ENCODE measurements at places on chromosomes 3 and 15.
A peak's percentile ranks its signal among the peaks of the same experiment; 100 is the strongest.

GRCh38 chr3:131004603-131005002, 22.0 kb downstream of the ASTE1 start:
- DNase-seq = no peak

DNA sequence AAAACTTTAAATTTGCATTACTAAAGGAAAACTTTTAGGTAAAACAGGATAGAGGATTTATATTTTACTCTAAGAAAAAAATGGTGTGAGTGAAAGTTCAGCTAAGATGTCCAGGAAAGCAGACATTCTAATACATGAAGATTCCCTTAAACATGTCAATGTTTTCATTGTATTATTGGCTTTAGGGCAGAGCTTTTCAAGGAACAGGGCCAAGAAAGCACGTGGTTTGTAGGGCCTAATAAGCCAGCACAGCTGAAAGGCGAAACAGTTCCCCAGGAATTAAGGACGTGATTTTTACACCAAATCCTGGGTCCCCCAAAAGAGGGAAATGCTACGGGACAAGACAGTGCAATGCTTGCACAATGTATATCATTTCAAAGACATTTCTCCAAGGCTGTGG, 48.6 kb upstream of the MKRN3 start:
- no peak for DNase-seq

DNA sequence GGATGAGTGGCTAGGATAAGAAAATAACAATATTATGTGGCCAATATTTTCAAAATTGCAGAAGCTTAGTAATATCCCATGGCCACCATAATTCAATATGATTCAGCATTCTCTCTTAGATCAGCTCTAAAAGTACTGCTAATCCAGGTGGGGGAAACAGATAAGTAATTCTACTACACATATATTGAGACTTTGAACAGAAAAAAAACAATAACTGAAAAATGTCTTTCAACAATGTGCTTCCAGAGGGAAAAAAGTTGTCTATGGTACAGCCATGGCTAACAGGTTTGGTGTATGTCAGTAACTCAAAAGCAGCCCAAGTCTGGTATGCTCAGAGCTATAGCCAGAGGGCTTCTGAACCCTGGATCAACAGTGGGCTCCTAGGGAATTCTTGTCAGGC, 42.4 kb upstream of the PPIB start:
- no peak for DNase-seq

- no peak for DNase-seq
These were observed 36.3 kb upstream of the FBXL22 start for GRCh38 chr15:63560741-63561448.

GRCh38 chr3:12638105-12638504, 25.8 kb downstream of the RAF1 start:
- DNase-seq = no peak

DNA sequence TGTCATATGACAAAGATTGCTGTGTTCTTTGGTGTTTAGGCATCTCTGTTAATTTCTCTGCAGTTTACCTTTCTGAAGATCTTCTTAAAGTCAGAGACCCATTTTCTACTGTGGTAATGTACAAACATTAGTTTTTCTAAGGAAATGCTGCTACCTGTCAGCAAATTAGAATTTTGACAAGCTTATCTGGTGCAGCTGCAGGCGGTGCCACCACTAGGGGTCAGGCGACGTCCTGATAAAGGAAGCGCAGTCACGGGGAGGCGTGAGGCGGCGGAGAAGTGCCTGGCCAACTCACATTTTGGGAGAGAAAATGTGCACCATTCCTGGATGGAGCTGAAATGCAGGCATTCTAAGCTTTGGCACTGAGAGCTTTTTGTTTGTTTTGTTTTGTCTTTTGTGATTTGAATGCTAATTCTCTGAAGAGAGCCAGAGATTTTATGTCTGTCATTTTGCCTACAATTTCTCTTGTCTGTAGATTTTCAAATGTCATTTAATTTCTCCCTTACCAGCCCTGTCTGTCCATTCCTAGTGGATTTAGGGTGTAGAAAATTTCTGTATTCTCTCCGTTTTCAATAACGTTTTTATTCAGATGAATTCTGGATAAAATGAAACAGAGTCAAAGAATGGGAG, 24.9 kb upstream of the SIAH2 start:
- DNase-seq = peak; percentile 20

DNA sequence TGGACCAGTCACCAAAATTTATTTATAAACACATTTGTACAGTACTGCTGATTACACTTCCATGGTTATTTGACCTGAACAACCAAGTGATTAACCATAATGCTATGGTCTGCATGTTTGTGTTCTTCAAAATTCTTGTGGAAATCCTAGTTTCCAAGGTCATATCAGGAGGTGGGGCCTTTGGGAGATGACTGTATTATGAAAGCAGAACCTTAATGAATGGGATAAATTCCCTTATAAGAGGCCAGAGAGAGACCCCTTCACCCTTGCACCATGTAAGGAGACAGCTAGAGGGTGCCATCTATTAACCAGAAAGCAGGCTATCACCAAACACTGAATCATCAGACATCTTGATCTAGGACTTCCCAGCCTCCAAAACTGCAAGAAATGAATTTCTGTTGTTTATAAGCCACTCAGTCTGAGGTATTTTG, 1.9 kb downstream of the SCAPER start:
- no peak for DNase-seq

DNA sequence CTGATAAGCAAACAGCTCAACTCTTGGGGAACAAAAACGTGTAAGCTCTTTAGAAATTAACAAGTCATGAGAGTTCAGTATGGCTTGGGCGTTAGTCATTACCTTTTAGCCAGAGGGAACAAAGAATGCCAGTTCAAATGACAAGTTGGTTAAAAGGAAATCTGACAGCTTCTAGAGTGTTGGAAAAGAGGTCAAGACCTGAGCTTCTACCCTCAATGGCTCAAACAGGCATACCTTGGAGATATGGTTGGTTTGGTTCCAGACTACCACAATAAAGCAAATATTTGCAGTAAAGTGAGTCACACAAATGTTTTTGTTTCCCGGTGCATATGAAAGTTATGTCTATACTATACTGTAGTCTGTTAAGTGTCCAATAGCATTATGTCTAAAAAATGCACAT, 136.1 kb downstream of the CACNA1D start:
- no peak for DNase-seq

DNA sequence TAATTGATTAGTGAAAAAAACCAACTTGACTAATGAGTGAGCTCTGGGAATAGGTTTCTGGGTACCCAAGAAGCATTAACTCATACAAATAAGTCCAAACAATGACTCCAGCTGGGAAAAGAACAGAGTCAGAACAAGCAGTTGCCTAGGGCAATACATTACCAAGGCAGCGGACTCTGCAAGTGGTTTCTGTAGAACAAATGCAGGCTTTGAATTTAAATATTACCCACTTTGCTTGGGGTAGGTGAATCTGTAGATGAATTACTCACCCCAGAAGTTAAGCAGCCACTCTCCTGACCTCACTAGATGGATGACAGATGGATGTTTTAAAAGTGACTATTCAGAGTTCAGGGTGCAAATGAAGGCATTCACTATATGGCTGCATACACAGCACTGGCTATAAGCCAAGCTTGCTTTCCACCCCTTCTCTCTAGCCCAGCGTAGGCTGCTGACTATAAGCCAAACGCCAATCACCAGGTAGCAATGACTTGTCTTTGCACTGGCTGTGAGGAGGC, 73.1 kb upstream of the BHLHE40 start:
- no peak for DNase-seq

- no peak for DNase-seq
These were observed 248.2 kb upstream of the GPR149 start for GRCh38 chr3:154678041-154678654.

DNA sequence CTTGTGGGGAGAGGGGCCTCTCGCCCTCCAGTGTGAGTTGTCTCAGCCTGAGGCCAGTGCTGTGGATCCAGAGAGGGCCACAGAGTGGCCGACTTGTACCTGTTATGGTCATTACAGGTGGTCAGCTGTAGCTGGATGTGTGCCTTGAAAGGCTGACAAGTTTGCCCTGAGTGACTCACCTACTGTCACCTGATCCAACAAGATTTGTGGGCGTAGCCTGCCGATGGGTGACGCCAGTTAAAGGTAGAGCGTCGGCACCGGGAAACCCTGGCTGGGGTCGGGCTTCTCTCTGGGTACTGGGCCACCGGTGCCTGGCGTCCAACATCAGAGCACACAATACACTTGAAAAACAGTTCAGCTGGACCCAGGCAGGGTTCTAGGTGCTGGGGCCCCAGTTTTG, 2.8 kb upstream of the ISG20 start:
- DNase-seq = no peak

GRCh38 chr3:45987368-45988291, 8.0 kb downstream of the FYCO1 start:
- DNase-seq = no peak

GRCh38 chr3:193240436-193240849, 579 bp upstream of the PLAAT1 start:
- no peak for DNase-seq

Measured in NCI-H187 (cell line).